ENCODE measurements at places on chromosomes 13 and 19.

GRCh38 chr13:109977212-109977968 is 191.0 kb upstream of the IRS2 start:
- DNase-seq: no peak

DNA sequence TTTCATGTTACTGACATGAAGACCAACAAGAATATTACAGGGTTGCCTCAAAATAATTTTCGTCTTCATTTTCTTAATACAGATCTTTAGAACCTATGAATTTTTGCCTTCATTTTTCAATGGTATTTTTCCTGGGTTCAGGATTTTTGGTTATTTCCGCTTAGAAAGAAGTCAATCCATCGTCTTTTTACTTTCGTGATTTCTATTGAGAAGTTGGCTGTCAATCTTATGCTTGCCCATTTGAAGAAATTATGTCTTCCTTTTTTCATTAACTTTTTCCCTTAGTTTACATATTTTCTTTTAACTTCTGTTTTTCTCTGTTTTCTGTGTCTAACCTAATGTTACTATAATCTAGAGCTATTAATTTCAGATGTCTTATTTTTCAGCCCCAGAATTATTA is 868.9 kb upstream of the SLC10A2 start:
- DNase-seq: no peak

GRCh38 chr19:33766623-33767022 is 30.0 kb upstream of the KCTD15 start:
- no peak for DNase-seq

DNA sequence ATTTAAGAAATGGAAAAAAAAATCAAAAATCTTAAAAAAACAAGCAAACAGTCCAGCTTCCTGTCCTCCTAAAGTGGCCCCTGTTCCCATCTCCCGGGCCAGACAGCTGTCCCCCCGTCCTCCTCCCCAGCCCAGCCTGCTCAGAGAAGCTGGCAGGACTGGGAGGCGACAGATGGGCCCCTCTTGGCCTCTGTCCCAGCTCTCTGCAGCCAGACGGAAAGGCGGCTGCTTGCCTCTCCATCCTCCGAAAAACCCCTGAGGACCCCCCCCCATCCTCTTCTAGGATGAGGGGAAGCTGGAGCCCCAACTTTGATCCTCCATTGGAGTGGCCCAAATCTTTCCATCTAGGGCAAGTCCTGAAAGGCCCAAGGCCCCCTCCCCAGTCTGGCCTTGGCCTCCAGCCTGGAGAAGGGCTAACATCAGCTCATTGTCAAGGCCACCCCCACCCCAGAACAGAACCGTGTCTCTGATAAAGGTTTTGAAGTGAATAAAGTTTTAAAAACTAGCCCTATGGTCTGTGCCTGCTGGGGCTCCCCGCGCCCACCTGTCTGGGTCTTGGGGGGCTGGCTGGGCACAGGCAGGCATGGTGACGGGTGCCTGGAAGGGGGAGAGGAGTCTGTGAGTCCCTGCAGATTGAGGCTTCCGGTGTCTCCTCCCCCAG is 3.8 kb downstream of the GADD45GIP1 start:
- no peak for DNase-seq

GRCh38 chr13:66536746-66537145 is 693.4 kb downstream of the PCDH9 start:
- no peak for DNase-seq

DNA sequence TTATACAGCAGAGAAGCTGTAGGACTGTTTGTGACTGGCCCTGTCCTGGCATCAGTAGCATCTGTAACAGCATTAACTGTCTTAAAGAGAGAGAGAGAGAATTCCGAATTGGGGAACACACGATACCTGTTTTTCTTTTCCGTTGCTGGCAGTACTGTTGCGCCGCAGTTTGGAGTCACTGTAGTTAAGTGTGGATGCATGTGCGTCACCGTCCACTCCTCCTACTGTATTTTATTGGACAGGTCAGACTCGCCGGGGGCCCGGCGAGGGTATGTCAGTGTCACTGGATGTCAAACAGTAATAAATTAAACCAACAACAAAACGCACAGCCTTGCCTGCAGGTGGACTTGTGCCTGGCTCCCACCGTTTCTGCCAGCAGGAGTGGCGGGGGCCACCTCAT is 27.3 kb upstream of the LDLR start:
- no peak for DNase-seq

DNA sequence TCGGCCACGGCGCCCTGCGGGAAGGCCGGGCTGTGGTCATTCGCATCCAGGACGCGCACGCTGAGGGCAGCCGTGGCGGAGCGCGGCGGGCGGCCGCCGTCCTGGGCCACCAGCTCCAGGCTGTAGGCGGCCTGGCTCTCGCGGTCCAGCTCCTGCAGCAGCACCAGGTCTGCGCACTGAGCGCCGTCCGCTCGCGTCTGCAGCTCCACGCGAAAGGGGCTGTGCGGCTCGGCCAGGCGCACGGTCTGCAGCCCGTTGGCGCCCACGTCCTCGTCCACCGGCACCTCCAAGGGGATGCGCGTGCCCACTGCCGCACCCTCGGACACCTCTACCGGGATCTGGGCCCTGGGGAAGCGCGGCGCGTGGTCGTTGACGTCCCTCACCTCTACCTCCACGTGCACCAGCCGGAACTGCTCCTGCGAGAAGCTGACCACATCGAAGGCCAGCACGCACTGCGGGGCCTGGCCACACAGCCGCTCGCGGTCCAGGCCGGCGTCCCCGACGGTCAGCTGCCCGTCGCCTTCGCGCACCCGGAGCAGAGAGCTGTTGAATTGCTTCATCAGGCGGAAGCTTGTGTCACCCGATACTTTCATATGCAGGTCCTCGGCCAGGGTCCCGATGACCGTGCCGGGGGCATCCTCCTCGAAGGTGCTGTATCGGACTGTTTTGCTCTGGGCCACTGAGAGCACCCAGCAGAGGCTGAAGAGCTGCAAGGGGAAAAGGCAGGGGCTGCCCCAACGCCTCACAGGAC is 583 bp downstream of the PCDH8 start:
- no peak for DNase-seq

DNA sequence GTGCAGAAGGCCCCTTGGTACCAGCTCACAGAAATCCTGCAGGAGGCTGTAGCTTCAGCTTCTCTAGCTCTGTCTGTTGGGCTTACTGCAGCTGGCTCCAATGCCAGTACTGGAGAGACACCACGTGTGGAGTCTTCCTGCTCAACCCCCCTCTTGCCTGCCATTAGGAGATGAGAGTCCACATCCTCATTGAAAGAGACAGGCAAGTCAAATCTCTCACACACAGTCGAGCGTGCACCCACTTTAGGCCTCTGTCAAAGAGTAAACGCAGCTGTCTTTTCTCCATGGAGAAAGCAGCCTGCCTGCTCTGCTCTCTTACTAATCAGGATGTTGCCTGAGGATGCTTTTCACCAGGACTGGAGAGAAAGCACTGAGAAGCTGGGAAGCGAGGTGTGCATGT is 523.0 kb upstream of the NBEA start:
- no peak for DNase-seq

DNA sequence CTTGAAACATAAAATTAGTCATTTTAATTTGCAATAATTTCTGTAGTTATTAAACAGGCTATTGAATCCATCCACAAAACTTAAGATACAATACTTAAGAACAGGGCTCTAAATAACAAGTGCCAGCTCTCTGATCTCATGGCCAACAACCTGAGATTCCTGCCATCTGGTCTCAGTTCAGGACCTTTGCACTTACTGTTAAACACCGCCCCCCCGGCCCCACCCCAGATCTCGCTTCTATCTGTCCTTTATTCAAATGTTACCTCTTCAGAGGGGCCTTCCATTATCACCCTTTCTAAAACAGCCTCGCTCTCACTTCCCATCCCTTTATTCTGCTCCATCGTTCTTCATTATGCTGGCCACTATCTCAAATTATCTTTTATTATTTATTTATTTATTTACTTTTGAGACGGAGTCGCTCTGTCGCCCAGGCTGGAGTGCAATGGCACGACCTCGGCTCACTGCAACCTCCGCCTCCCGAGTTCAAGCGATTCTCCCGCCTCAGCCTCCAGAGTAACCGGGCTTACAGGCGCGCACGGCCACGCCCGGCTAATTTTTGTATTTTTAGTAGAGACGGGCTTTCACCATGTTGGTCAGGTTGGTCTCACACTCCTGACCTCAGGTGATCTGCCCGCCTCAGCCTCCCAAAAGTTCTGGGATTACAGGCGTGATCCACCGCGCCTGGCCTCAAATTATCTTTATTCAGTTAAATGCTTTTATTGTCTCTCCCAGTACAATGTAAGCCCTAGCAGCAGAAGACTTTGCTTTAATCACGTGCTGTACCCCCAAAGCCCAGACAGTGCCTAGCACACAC is 838 bp upstream of the SNRNP70 start:
- DNase-seq: no peak

- no peak for DNase-seq
Observed at GRCh38 chr19:13538601-13539253, 32.4 kb upstream of the CACNA1A start.

- DNase-seq: peak; percentile 99
Observed at GRCh38 chr19:13986348-13986904, 19.7 kb downstream of the RFX1 start.

- no peak for DNase-seq
Observed at GRCh38 chr19:38304866-38305429, 897 bp downstream of the C19orf33 start.

- DNase-seq: no peak
Observed at GRCh38 chr19:39828654-39829032, 5.3 kb downstream of the DYRK1B start.

GRCh38 chr19:47495478-47496372 is 11.7 kb upstream of the KPTN start:
- no peak for DNase-seq

DNA sequence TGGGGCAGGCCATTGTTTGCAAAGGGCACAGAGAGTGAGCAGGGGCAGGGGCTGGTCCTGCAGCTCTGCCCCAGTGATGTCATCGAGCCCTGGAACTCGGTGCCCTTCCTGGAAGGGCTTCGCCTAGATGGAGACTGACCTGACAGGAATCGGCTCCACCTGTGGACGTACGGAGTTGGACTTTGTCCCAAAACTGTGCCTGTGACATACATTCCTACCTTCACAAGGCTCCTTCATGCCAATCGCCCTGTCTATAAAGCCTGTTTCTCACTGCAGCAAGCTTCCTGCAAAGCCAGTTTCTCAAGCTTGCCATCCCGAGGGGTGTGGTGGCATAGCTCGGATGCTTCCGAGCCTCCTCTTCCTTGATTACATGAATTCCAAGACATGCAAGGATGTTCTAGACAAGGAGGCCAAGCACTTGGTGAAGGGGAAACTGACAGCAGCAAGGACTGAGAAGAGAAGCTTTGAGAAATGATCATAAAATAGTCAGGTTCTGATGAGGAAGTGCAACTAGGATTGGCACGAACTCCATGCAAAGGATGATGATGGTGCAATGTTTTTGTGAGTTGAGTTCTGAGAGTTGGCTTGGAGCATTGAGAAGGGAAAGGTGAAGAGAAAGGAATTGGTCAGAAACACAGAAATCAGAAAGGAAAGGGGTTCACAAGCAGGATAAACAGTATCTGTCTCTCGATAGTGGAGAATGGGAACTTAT is 73.6 kb upstream of the STK24 start:
- DNase-seq: no peak

GRCh38 chr13:21638319-21639282 is 32.3 kb upstream of the FGF9 start:
- DNase-seq: peak; percentile 32

GRCh38 chr13:33217256-33217655 is 68.3 kb downstream of the STARD13 start:
- no peak for DNase-seq

DNA sequence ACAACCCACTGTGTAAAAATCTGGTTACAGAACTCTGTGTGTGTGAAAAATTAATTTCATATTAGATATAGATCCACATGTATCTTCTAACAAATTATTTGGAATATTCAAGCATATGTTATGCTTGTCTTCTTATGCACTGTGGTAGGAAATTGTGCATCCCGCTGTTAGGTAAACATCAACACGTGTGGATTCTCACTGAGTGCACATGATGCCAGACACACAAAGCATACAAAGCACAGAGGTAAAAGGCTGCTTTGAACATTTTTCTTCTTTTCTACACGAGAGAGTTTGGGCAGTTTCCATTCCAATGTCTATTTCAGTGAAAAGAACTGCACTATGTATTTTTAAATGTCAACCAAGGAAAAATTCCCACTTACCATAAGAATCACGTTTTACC is 354.9 kb downstream of the PCDH9 start:
- DNase-seq: no peak

DNA sequence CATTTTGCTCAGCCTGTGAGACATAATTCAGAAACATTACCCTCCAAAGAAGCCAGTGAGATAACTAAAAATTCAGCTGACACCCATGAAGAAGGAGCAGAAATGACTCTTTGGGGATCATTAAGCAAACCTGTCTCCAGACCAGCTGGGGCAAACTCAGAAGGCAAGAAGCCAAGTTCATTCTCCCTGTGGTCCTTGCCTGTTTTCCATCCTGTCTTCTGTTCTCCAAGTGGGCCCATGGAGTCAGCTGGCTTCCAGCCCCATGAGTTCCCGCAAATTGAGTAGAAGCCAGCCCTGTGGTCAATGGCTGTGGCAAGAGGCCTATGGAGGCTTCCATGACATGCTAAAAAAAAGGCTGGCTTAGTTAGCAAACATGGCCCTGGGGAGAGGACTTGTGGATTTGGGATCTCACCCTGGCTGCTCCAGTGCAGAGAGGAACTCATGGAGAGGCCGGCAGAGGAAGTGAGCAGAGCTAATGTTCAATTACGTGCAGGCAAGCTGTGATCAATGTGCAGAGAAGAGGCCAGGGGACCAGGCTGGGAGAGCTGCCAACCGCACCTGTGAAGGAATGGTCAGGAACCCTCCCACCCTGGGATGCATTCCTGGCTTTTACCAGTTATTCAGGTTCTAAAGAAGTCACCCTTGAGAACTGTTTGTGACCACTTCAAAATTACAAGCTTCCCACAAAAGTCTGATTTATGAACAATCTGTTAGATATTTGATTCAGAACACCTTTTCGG is 229.1 kb downstream of the TSHZ3 start:
- DNase-seq: no peak

- no peak for DNase-seq
Observed at GRCh38 chr13:113991191-113991669, 17.4 kb upstream of the C13orf46 start.

DNA sequence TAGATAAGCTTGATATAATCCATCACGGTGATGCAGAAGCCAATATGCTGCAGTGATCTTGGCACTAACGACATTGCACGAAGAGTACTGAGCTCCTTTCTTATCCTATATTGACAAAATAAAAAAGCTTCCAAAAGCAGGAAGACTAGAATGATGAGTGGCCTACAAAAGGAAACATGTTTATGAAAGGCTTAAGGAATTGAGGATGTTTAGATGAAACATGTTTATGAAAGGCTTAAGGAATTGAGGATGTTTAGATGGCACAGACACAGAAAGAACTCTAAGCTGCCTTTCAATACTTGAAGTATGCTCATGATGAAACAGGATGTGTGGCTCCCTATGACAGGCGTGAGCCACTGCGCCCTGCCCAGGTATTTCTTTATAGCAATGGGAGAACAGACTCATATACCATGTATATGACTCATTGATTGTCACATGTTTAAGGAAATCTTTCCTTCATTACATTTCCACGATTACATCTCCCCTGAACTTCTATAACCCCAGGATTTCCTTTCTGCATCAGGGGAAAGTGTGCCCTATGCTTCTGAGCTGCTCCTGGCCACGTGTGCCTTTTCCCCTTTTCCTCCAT is 690.8 kb upstream of the ARGLU1 start:
- no peak for DNase-seq

Data from activated CD4-positive, alpha-beta T cell treated with anti-CD3 and anti-CD28 coated beads, Interleukin-2, Interleukin-4, amounts not matched to agents 100 ng/mL and 50 ng/mL, durations not matched to agents 16 hours and 8 hours (primary cell).